ENCODE measurements at places on chromosomes 13 and 19. TPM values are rescaled to one million over a fixed set of nuclear protein-coding genes. Genes with fewer than 3 reads are reported as not detected.
A peak's percentile ranks its signal among the peaks of the same experiment; 100 is the strongest.

- no peak overlapping the region for H3K27ac ChIP-seq
- no peak overlapping the region for H3K4me3 ChIP-seq
- no peak for DNase-seq
- H3K36me3 ChIP-seq, result peaks cover 3% of the 10 kb centered on the region
- H3K4me1 ChIP-seq, result no peaks in the 10 kb centered on the region
Measured at GRCh38 chr19:964761-965694, 19.1 kb upstream of the WDR18 start.

DNA sequence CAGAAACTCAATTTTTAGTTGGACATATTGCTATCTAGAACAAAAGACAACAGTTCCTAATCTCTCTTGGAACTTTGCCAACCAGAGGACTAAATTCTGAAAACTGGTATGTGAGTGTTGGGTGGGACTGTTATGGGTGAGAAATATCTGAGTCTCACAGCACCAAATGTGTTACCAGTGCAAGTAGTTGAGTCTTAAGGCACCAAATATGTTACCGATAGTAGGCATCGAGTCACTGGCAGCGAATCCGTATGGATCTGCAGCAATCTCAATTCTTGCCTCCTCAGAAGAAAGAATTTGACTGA, 575.2 kb downstream of the DACH1 start:
- peak overlapping the region; percentile 20 for H3K27ac ChIP-seq
- H3K4me3 ChIP-seq, result peak overlapping the region; percentile 55
- DNase-seq, result no peak
- no peaks in the 10 kb centered on the region for H3K36me3 ChIP-seq
- no peaks in the 10 kb centered on the region for H3K27me3 ChIP-seq

- H3K27ac ChIP-seq, result no peak overlapping the region
- H3K27me3 ChIP-seq, result no peaks in the 10 kb centered on the region
- DNase-seq, result no peak
- H3K4me3 ChIP-seq, result no peak overlapping the region
- H3K36me3 ChIP-seq, result no peaks in the 10 kb centered on the region
Measured at GRCh38 chr13:36758345-36758744, 60.7 kb upstream of the RFXAP start.

- peaks cover 2% of the 10 kb centered on the region for H3K36me3 ChIP-seq
- no peaks in the 10 kb centered on the region for H3K27me3 ChIP-seq
- peaks cover 33% of the 10 kb centered on the region for H3K4me1 ChIP-seq
- peak overlapping the region; percentile 75 for H3K27ac ChIP-seq
- H3K4me3 ChIP-seq, result peak overlapping the region; percentile 64
- peak; percentile 69 for DNase-seq
Measured at GRCh38 chr19:46718157-46718933, 1.4 kb upstream of the PRKD2 start.

DNA sequence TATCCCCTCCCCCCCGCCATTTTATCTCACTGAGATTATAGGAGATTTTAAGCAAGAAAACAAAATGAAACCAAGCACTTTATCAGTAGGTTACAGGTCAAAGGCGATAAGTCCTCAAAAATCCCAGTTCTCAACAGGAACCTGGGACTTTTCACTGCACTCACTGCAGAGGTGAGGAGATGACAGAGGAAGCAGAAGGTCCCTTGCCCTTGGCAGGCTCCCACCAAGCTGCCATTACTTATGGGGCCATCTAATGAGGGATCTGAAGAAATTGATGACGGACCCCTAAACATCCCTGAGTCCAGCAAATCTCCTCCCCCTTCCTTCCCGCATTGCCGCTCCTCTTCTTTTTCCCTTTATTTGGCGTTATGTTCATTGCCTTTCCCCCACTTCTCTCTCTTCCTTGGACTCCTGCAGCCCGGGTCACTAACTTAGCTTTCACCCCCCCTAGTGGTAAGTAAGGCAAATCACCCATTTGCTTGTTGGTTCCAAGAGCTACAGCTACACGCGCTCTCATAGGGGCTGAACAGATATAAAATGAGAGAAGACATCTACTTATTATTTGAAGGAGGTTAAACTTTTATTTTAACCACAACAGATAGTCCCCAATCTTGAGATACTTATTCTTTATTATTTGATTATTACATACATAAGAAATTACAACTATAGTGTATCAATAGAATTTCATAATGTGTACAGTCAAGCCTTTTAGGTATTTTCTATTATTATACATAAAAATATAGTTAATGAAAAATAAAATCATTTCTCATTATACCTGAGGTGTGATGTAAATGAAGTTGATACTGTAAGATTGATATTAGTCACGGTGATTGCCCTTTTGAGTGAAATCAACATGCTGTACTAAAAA, 52.0 kb upstream of the ARGLU1 start:
- H3K4me3 ChIP-seq, result no peak overlapping the region
- no peaks in the 10 kb centered on the region for H3K4me1 ChIP-seq
- DNase-seq, result peak; percentile 43
- H3K36me3 ChIP-seq, result no peaks in the 10 kb centered on the region
- no peak overlapping the region for H3K27ac ChIP-seq
- H3K27me3 ChIP-seq, result no peaks in the 10 kb centered on the region

DNA sequence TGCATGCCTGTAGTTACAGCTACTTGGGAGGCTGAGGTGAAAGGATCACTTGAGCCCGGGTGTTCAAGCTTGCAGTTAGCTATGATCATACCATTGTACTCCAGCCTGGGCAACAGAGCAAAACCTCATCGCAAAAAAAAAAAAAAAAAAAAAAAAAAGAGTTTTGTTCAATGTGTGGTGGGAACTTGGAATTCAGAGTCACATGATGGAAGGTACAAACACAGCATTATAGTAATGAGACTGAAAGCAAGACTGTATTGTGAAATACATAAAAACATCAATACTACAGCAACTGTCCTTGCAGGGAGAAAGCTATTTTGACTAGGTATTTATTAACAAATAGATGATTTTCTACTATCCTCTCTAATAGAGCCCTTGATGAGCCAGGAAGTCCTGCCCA, 393.2 kb downstream of the DLEU7 start:
- no peak overlapping the region for H3K27ac ChIP-seq
- no peak for DNase-seq
- H3K4me1 ChIP-seq, result no peaks in the 10 kb centered on the region
- H3K4me3 ChIP-seq, result no peak overlapping the region
- no peaks in the 10 kb centered on the region for H3K36me3 ChIP-seq

DNA sequence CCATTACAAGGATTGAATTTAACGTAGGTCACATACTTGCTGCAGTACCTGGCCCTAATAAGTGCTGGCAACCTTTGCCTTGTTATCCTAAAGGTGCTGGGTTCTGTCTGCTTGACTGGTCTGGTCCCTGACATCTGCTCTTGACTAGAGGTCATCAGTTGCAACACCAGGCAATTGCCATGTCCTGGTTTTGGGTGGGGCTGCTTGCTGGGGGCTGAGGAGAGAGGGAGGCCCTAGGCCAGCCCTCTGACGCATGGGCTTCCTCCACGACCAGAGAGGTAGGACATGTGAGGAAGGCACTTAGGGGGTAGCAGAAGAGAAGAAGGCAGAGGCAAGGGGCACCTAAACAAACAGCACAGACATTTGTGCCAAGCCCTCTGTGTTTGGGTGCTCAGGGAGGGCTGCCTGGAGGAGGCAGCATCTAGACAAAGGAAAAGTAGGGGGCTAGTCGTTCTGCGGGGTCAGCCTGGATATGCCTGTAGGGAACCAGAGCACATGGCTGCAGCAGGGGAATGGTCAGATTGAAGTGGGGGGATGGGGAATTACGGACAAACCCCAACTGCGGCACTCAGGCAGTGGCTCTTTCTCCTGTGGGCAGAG, 21.7 kb downstream of the VSTM2B start:
- no peak for DNase-seq
- H3K36me3 ChIP-seq, result no peaks in the 10 kb centered on the region
- no peaks in the 10 kb centered on the region for H3K4me1 ChIP-seq
- no peak overlapping the region for H3K4me3 ChIP-seq
- H3K27me3 ChIP-seq, result no peaks in the 10 kb centered on the region
- H3K27ac ChIP-seq, result no peak overlapping the region

Gene C5AR1
- 1.3 TPM for total RNA-seq

Gene CCDC169
- not detected for total RNA-seq

Gene ATP4B
- total RNA-seq, result not detected

Gene ADPRHL1
- total RNA-seq, result 0.84 TPM
